NT2/D1 (cell line): ENCODE measurements at places on chromosomes 5 and 9.

GRCh38 chr9:14881006-14881405 lies 29.2 kb downstream of the FREM1 start:
- no peak for DNase-seq

DNA sequence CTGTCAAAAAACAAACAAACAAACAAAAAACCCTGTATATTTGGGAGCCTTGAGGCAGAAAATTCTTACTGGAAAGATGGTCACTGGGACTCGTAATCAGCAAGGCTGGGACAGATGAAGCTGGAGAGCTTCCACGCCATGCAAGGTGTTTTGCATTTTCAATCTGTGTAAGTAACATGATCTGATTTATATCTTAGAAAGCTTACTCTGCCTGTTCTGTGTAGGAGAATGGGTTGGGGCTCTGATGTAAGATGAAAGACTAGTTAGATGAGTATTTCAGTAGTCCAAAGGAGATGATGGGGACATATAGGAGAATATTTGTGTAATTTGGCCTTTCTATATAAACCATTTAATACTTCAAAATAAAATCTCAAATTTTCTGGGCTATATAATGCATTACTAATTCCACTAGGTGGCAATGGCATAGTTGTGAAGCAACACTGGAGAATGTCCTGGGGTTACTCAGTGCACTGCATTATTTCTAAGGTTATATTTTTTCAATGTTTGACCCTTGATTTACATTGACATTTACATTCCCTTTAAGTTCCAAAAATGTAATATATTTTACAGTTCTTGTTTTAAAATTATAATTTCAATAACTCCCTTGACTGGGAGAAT lies 21.9 kb upstream of the FSD1L start:
- DNase-seq: no peak

DNA sequence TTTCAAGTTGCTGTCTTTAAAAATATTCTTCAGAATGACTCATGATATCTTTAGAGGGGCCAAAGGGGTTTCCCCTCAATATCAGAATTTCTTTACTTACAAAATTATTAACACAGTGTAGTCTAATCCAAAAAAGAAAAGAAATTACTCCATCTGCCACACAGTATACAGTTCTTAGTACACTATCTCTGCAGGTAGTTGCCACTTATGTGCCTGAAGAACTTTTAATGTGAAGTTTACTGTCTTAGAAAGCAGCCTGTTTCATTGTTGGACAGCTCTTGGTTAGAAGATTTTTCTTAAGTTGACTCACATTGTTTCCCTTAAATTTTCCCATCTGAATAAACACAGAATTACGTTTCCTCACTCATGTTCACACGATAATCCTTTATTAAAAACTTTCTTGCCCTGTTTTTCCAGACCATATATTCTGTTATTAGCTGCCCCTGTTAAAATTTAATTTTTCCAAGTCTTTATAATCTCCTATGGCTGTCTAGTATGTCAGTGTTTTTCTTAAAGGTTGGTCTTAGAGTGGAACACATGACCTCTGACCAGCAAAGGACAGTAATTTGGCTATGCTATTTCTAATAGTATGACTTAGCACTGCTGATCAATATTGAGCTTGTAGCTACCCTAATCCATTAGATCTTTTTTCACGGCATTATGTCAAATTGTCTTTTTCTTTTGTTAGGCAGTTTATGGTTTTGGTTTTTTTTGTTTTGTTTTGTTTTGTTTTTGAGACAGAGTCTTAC lies 21.8 kb upstream of the FKTN start:
- DNase-seq: no peak

GRCh38 chr5:153699035-153699434 lies 208.6 kb downstream of the GRIA1 start:
- no peak for DNase-seq

- no peak for DNase-seq
Measured at GRCh38 chr9:7961076-7961475, 161.5 kb upstream of the DMAC1 start.

GRCh38 chr5:132237141-132237540 lies 9.5 kb upstream of the P4HA2 start:
- DNase-seq: no peak

- no peak for DNase-seq
Measured at GRCh38 chr5:179817470-179817840, 3.2 kb upstream of the SQSTM1 start.

DNA sequence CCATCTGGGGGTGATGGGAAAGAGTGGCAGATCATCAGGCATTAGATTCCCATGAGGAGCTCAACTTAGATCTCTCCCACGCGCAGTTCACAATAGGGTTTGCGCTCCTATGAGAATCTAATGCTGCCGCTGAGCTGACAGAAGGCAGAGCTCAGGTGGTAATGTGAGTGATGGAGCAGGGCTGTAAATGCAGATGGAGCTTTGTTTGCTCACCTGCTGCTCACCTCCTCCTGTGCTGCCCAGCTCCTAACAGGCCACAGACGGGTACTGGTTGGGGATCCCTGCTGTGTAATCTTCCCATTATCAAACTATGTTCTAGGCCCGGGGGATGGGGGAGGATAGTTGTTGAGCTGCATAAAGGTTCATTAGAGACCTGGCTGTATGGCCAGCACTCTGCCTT lies 58.4 kb downstream of the UGCG start:
- no peak for DNase-seq

DNA sequence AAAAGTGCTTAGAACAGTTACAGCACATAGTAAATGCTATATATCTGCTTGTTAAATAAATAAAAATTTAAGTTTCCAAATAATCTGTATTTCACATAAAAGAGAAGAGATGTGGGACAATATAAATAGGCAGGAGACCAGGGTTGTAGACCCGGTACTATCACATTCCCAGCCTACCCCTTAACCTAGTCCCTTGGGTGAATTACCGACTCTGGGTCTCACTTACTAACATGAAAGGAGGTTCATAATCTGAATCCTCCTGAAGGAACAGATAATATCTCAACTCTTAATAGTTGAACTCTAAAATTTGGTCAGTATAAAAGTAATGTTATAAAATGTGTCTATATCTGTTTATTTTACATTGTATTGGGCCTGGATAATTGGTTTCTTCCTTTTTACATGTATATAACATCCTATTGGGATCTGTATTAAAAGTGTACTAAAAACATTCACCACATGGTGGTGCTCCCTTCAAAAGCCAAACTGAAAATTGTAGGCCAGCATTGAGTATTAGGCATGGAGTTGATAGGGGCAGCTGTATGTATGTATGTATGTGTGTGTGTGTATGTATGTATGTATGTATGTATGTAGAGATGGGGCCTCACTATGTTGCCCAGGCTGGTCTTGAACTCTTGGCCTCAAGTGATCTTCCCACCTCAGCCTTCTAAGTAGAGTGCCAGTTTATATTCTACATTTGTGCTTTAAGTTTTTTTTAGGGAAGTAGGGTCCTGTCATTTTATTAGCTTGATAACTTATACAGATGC lies 64.2 kb upstream of the ABL1 start:
- peak; percentile 47 for DNase-seq

GRCh38 chr9:136835932-136836904 lies 6.1 kb upstream of the AJM1 start:
- no peak for DNase-seq

- no peak for DNase-seq
Measured at GRCh38 chr9:81517954-81518353, 171.4 kb downstream of the TLE1 start.

DNA sequence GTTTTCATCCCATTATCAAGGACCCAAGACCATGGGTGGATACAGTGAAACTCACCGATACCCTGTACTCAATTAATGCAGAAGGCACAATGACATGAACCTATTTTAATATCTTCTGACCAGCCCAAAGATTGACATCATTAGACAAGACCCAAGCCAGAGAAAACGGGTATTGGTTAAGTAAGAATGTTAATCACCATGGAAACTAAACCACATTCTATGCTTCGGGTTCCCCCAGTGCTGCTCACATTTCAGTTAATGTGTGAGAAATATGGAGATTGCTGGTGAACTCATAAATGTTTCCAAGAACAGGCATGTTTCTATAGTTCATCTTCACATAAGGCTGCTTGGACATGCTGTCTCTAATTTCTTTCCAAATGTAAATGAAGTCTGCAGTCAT lies 77.0 kb downstream of the IRX2 start:
- no peak for DNase-seq

DNA sequence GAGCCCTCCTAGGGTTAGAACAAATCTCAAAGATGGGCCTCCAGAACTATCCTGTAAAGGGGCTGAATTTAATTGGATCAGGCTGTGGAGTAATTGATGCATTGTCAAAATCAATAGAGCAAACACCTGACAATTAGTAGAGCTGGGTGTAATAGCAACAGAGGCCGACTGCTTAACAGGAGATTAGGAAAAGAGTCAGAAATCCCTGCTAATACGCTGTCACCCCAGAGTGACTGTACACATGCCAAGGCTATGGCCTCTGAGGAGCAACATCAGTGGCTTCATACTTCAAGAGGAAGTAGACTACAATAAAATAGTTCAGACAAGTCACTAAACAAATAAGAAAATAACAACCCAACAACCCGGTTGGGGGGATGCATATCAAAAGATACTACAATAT lies 18.7 kb upstream of the GRPEL2 start:
- no peak for DNase-seq

- DNase-seq: no peak
Measured at GRCh38 chr9:69393425-69393824, 68.4 kb downstream of the ENTREP1 start.

GRCh38 chr5:153400931-153401330 lies 89.5 kb upstream of the GRIA1 start:
- DNase-seq: no peak

DNA sequence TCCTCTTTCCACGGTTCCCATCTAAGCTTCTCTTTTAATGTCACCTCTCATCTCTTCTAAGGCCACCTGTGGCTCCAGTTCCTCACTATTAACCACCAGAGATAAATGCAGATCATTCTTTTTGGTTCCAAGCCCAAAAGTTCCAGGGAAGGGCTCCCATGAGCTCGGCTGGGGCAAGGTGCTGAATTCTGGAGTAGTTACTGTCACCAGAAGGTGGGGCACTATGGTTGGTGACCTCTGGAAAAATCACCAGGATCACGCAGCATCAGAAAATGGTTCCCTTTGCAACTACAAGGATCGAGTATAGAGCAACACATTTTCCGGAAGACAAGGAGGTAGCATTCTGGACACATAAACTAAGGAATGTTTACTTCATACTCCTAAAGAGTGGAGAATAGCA lies 528.7 kb upstream of the DAP start:
- no peak for DNase-seq

DNA sequence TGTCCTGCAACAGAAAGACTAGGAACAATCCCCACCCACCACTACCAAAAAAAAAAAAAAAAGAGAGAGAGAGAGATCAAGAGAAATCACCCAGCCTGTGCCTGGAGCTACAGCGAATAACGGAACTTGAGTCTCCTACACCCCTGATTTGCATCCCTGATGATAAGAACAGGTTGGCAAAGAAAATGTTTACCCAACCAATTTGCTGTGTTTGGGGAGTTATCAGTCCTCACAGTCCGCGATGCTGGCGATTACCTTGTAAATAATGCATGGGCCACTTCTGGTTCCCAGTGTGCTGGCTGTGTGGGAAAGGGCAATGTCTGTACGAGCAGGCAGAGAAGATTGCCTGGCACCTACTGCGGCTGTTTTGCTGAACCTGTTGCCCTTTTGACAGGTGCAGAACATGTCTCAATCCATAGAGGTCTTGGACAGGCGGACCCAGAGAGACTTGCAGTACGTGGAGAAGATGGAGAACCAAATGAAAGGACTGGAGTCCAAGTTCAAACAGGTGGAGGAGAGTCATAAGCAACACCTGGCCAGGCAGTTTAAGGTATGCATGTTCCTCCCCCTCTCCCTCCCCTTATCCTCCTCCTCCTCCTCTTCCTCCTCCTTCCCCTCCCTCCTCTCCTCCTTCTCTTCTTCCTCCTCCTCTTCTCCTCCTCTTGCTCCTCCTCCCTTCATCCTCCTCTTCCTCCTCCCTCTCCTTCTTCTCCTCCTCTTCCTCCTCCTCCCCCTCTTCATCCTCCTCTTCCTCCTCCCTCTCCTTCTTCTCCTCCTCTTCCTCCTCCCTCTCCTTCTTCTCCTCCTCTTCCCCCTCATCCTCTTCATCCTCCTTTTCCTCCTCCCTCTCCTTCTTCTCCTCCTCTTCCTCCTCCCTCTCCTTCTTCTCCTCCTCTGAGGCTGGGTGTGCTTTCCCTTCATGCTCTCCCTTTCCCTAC lies 8.3 kb downstream of the OLFM1 start:
- no peak for DNase-seq
